RWPE1 (cell line): ENCODE measurements at places on chromosomes 6 and 20.
A peak's percentile ranks its signal among the peaks of the same experiment; 100 is the strongest.

- peak; percentile 45 for DNase-seq
Measured at GRCh38 chr6:118551063-118552053, 3.3 kb downstream of the PLN start.

DNA sequence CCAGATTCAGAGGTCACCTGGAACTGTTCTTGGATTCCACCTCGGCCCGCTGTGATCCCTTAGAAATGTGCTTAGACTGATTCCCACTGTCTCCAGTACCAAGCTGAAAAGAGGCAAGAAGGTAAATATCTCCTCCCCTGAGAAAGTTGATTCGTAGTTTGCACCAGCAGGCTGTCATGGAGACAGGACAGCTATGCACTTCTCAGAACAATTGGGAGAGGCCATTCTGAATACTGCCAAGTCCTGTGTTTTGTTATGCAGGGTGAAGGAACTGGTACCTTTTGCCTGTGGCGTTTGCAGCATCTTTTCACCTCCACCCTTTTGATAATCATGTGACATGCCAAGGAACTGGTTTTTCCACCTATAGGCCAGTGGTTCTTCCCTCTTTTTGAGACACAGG lies 58.2 kb upstream of the RNGTT start:
- peak; percentile 10 for DNase-seq

- no peak for DNase-seq
Measured at GRCh38 chr20:33251496-33251895, 15.7 kb downstream of the BPIFA1 start.

- no peak for DNase-seq
Measured at GRCh38 chr6:3593161-3593560, 136.3 kb upstream of the SLC22A23 start.

DNA sequence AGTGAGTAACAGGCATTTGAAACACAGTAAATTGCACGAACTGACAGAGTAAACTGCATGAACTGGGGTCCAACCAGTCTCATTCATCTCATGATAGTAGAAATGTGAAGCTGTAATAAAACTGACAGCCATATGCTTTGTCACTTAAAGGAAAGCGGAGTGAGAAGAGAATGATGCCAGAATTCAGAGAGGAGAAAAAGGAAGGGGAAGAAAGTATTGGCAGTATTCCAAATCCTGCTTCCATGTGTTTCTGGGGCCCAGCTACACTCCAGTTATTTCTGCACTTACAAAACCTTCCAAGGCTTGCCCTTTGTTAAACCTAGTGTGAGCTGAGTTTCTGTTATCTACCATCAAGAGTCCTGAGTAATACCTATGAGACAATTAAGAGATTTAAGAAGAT lies 17.2 kb downstream of the SNX14 start:
- no peak for DNase-seq

GRCh38 chr6:117346142-117346930 lies 79.4 kb downstream of the ROS1 start:
- peak; percentile 20 for DNase-seq

DNA sequence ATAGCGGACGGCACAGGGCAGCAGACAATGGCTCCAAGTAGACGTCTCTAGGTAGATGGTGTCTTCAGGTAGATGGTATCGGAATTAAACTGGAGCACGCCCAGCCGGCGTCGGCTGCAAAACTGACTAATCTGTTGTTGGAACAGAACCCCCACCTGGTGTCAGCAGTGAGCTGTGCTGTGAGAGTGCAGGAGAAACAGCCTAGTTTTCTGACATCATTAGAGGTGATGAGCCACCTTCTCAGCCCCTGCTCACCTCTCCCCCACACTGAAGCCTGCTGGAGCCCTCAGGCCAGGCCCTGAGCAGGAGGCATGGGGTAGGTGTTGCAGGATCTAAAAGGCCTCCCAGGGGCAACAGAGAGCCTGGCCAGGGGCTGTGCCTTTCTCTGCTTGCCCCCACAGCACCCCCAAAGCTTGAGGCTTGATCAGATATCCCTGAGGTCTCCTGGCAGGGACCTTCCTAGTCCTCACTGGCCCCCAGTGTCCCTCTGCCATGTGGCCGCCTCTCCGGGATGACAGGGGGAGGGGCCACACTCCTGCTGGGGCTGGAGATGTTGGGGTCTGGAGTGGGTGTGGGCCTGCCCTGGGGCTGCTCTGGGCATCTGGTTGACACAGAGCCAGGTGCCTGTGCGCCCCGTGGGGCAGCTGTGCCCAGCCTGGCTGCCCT lies 6.9 kb upstream of the HELZ2 start:
- DNase-seq = peak; percentile 92

- no peak for DNase-seq
Measured at GRCh38 chr6:235763-236360, 56.4 kb upstream of the DUSP22 start.

DNA sequence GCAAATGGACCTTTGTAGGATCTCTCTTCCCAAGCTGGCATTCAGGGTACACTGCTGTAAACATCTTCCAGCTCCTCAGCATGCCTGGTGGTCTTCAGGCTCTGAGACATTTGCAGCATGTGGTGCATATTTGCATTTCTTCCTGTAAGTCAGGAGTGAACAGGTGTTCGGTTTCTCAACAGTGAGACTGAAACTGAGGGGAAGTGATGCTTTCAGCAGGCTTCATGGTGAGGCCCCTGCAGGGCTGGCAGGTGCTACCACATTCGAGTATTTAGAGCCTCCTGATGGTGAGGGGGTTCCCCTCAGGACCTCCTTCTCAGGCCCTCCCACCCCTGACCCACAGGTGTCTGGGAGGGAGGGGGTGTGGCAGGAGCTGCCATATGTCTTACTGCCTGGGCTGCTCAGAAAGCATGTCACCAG lies 15.1 kb downstream of the MYBL2 start:
- no peak for DNase-seq

DNA sequence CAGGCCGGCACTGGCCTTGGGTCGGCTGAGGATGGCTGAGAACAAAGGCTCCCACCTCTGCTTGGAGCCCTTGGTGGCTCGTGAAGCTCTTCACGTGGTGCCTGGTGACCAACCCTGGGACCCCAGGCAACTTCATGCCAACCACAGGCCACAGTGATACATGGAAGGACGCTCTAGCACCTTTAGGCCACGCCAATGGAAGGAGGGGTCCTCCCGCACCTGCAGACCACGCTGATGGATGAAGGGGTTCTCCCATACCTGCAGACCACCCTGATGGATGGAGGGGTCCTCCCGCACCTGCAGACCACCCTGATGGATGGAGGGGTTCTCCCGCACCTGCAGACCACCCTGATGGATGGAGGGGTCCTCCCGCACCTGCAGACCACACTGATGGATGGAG lies 62.5 kb downstream of the ERMARD start:
- DNase-seq = no peak

- DNase-seq = no peak
Measured at GRCh38 chr20:21570285-21570992, 56.6 kb upstream of the NKX2-2 start.
